ENCODE measurements at places on chromosomes 1 and 21.
A peak's percentile ranks its signal among the peaks of the same experiment; 100 is the strongest.

- no peak for DNase-seq
Observed at GRCh38 chr1:11341901-11342552, 69.0 kb downstream of the UBIAD1 start.

- DNase-seq = no peak
Observed at GRCh38 chr1:41950820-41951219, 32.1 kb upstream of the HIVEP3 start.

DNA sequence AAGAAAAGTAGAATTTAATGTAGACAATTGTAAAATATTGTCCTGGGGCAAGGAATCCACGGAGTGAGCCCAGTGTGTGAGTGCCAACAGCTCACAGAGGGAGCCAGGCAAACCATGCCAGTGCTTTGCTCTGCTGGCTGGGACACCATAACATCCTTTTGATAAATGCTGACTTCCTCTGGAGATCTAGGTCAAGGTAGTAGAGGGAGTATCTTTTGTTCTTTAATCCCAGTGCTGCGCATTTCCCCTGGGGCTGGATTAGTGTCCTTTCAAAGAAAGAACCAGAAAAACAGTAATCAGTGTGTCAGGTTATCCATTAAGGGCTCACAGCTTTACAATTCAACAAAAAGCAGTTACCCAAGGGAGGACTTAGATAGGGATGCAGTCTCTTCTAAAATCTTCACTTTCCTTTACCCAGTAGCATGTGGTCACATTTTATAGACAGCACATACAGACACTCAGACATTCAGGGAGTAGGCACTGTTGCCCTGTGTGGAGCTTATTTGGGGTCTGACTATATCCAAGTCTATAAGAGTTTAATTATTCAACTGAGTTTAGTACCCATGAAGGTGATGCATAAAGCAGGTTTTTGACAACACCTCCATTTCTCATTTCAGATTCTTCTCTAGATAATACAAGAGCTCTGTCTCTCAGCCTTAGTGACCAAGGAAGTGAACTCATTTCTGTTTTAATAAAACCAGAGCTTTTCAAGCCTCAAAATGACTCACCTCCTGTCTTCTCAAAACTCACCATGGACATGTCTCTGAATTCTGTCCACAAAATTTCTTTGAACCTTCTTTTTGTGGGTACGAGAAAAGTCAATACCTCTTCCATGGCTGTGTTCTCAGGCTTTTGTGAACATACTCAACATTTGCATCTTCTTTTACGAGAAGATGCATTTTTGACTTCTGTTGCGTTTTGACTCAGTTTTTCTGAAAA, 215.3 kb downstream of the BRINP2 start:
- peak; percentile 7 for DNase-seq

- no peak for DNase-seq
Observed at GRCh38 chr1:53071167-53071865, 9.3 kb downstream of the PODN start.

DNA sequence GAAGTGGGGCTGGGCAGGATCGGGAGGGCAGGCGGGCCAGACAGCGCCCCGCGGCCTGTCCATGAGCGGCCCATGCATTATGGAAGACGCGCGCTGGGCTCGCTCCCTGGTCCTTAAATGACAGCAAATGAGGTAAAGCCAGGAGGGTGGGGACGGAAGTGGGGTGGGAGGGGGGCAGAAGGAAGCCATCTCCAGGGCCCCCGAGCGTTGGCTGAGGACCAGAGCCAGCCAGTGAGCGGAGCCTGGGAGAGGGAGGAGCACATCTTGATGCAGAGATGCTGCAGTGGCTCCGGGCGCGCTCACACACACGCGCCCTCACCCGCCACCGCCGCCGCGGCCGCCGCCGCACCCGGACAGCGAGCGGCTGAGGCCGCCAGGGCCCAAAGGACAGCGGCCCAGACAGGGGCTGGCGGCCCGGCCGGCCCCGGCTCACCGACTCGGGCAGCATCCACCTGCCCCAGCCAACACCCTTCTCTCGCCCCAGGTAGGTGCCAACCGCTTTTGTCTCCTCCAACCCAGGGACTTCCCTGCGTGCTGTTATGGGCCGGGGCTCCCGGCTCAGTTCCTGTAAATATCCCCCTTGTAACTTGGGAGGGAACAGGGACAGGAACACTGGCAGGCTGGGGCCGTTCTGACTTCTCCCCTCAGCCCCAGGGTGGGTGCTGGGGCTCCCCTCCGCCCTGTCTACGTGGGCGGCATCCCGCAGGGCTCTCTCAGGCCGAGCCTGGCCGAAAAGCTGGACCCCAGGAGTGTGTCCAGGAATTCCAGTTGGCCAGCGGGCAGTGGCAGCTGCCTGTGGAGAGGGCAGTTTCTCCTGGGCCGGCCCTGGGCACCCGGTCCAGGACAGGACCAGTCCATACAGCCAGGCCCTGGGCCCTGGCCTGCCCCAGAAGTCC, at the start of gene CNTN2:
TSS of gene CNTN2 (plus strand) at position 302 of the 896 bp plus-strand sequence. CDS start 9,974 bp downstream, outside the sequence.
- no peak for DNase-seq

DNA sequence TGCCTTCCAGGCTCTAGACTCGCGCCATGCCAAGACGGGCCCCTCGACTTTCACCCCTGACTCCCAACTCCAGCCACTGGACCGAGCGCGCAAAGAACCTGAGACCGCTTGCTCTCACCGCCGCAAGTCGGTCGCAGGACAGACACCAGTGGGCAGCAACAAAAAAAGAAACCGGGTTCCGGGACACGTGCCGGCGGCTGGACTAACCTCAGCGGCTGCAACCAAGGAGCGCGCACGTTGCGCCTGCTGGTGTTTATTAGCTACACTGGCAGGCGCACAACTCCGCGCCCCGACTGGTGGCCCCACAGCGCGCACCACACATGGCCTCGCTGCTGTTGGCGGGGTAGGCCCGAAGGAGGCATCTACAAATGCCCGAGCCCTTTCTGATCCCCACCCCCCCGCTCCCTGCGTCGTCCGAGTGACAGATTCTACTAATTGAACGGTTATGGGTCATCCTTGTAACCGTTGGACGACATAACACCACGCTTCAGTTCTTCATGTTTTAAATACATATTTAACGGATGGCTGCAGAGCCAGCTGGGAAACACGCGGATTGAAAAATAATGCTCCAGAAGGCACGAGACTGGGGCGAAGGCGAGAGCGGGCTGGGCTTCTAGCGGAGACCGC, 2.0 kb upstream of the OLIG2 start:
- DNase-seq = no peak

Data from fibroblast of skin of right biceps (primary cell).